GM12878 (cell line): ENCODE measurements at places on chromosomes 2 and 18. TPM values are rescaled to one million over a fixed set of nuclear protein-coding genes. Genes with fewer than 3 reads are reported as not detected.

Gene PDE6D
- 39.2 and 42.6 TPM in 2 replicates for total RNA-seq

DNA sequence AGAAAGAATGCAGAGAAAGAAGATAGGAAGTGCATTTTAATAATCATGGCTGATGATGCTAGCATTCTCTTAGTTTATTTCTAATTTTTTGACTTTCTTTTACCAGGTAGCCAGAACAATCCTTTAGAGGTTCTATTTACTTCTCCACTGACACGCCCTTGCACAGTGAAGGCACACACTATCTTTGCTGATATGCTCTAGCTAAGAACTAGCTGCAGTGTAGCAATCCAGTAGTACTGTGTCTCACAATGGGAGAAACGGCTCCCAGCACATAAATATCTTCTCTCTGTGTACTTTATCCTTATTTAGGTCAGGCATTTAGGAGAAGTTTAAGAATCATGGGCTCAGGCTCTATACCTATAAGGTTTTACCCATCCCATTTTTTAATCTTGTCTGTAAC lies 1005.4 kb downstream of the LRP1B start:
- H3K27me3 ChIP-seq: no peaks in the 10 kb centered on the region
- no peaks in the 10 kb centered on the region for H3K36me3 ChIP-seq
- no peak for DNase-seq
- H3K4me3 ChIP-seq: no peak overlapping the region

DNA sequence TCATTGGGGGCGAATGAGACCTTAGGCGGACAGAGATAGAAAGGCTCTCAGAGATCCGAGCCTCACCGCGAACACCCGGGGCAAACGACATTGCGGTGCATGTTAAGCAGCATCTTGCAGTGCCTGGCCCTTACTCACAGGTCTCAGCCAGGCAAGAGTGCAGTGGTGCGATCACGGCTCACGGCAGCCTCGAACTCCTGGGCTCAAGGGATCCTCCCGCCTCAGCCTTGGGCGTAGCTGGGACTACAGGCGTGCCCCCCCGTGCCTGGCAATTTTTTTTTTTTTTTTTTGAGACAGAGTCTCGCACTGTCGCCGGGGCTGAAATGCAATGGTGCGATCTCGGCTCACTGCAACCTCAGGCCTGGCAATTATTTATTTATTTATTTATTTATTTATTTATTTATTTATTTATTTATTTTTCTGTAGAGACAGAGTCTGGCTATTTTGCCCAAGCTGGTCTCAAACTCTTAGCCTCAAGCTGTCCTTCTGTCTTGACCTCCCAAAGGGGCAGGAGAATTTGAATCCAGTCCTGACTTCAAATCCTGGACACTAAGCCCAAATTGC lies 1.3 kb downstream of the LAMA3 start:
- no peak overlapping the region for H3K4me3 ChIP-seq
- peaks cover 11% of the 10 kb centered on the region for H3K27me3 ChIP-seq
- no peak overlapping the region for H3K27ac ChIP-seq
- H3K36me3 ChIP-seq: no peaks in the 10 kb centered on the region
- DNase-seq: no peak
- no peaks in the 10 kb centered on the region for H3K4me1 ChIP-seq

DNA sequence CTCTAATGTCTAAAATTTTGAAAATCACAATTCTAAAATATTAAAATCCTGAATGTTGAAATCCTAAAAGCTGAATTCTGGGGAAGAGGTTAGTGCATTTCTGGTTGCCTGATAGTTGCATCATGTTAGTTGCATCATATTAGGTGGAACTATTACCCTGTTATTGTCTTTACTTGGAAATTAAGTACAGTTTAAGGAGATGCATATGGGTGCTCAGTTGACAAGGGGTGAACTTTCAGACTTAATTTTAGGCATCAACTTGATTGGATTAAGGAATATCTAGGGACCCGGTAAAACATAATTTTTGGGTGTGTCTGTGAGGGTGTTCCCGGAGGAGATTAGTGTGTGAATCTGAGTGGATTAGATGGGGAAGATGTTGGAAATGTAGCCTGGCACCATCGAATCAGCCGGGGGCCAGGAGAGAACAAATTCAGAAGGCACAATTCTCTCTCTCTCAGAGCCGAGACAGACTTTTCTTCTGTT lies 409.8 kb downstream of the PLCL1 start:
- no peak overlapping the region for H3K4me3 ChIP-seq
- H3K4me1 ChIP-seq: no peaks in the 10 kb centered on the region
- no peaks in the 10 kb centered on the region for H3K27me3 ChIP-seq
- no peak overlapping the region for H3K27ac ChIP-seq

DNA sequence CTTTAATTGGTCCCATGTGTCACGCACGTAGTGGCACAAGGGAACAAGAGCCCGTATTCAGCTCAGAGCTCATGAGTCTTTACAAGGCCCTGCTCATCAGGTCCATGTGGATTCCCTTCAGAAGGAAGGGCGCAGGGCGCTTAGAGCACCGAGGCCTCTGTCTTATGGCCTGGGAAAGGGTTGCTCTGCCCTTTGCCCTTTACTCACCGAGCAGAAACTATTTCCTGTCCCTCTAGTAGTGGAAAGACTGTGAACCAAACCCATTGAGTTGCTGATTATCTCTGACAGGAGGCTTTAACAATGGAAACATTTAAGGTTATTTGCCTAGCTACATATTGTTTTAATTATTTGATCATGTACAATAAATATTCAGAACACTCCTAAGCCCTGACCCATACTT lies 102.0 kb upstream of the ACAA2 start:
- H3K36me3 ChIP-seq: no peaks in the 10 kb centered on the region
- no peak for DNase-seq
- H3K27ac ChIP-seq: no peak overlapping the region
- H3K4me1 ChIP-seq: no peaks in the 10 kb centered on the region
- peaks cover 6% of the 10 kb centered on the region; the same call in 1 of the 2 replicates for H3K27me3 ChIP-seq
- no peak overlapping the region for H3K4me3 ChIP-seq

DNA sequence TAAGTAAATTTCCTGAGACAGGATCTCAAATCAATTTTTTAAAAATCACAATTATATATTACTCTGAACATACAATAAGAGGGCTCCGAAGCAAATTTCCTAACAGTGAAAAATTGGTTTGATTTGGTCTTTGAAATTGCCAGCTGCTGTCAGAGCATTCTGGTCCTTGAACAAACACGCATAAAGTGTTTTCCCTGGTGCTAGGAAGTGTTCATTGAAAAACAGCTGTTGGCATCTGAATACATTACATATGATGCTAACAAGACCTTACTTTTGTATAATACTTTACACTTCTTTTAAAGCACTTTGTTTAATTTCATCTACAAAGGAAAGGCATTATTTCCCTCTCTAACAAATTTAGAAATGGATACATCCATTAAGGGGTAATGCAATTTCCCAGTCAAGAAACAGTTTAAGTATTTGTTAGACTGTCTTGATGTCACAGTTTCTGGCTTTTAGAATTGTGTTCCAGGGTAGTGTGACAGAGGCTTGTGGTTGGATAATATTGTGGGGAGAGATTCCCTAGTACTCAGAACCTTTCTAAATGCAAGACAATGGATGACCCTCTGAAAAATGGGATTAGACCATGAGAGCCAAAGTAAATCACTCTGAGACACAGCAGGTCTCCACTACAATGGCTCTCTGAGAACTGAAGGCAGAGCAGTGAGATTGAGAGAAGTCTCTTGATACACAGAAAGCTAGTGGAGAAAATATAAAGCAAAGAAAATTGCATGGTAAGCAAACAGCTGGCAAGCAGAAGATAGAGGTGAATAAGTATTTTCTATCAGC lies 299.0 kb downstream of the TRIB2 start:
- H3K4me3 ChIP-seq: no peak overlapping the region
- no peaks in the 10 kb centered on the region for H3K4me1 ChIP-seq
- no peak overlapping the region for H3K27ac ChIP-seq
- no peaks in the 10 kb centered on the region for H3K27me3 ChIP-seq
- DNase-seq: no peak

DNA sequence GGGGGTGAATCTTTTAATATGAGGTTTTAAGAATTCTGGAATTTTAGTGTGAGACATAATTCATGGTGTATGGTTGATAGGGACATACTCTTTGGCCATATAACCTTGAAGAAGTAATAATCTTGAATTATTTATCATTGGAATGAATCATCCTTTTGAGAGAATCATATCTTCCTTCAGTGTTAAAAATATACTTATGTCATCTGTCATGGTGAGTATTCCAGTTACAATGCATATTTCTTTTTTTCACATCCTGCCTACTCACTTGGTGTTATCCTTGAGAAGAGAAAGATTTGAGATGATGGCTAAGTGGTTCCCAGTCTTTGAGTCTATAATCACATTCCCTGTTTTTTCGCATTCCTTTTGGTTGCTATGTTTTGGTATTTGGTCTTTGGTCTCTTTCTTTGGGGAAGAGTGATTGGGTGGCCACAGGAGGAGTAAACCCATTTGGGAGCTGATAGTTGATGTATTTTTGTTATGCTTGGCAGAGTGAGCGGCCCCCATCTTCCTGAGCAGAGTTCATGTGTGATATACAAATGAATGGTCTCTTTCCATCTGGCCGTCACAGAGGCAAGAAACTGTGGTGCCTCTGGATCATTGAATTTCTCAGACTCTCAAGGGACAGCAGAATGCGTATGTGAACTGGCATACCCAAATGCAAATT lies 21.6 kb downstream of the ASAP2 start:
- DNase-seq: no peak
- H3K27ac ChIP-seq: no peak overlapping the region
- H3K27me3 ChIP-seq: peaks cover 7% of the 10 kb centered on the region; the same call in 1 of the 2 replicates
- H3K4me3 ChIP-seq: no peak overlapping the region
- no peaks in the 10 kb centered on the region for H3K36me3 ChIP-seq

DNA sequence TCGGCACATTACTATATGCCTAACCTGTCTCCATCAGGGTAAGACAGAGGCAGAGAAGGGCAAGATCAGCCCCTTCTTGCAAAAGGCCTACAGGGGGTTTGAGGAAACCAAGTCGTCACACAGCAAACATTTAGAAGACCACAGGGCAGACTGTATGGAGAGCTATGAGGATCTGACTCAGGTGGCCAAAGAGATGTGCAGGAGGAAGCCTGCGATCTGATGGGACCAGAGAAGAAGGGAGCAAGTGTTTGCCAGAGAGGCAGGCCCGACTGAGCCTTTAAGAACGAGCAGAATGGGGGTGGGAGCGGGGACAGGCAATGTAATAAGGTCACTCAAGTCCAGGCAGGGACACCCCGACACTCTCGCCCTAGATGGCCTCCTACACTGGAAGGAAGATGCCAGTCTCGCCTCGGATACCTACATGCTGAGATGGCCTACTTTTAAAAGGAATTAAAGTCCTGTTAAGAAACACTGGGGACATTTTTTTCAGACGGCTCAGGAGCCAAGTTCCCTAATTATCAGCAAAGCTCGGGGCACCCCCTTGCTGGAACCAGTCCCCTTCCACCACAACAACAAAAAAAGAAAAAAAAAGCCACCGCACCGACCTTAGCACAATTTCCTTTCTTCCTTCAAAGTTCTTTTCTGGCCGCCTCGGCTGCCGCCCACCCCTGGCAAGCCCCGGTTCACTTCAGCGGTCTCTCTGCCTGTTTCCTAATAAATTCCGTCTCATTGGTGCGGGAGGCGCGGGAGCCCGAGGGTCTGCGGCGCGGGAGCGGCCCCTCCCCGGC lies 1.5 kb downstream of the SFXN5 start:
- DNase-seq: no peak
- no peaks in the 10 kb centered on the region for H3K4me1 ChIP-seq
- H3K36me3 ChIP-seq: no peaks in the 10 kb centered on the region
- H3K27me3 ChIP-seq: no peaks in the 10 kb centered on the region; the same call in 1 of the 2 replicates
- peak overlapping the region; percentile 77 for H3K4me3 ChIP-seq

DNA sequence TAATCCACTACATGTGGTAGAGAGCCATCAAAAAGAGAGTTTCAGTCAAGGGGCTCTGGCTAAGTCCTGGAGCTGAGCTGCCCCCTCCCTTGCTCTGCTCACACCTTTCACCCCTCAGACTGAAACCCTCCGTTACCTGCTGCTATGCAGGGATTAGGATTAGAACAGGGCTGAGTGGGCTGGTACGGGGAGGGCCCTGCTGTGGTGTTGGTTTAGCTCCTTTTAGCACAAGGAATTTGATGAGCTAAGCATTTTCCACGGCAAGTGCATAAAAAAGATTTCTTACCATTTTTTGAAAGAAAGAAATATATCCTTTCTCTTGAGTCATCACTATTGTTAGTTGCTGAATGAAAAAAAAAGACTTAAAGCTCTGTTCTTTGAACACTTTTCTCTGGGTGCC lies 46.3 kb downstream of the TCF7L1 start:
- no peaks in the 10 kb centered on the region for H3K36me3 ChIP-seq
- no peak for DNase-seq
- no peak overlapping the region for H3K4me3 ChIP-seq
- H3K27me3 ChIP-seq: peaks cover 11% of the 10 kb centered on the region
- no peaks in the 10 kb centered on the region for H3K4me1 ChIP-seq
